ENCODE measurements at places on chromosomes 5 and 9.
A peak's percentile ranks its signal among the peaks of the same experiment; 100 is the strongest.

GRCh38 chr5:135481387-135481786 is 29.2 kb upstream of the TIFAB start:
- no peak for DNase-seq

- DNase-seq, result no peak
Measured at GRCh38 chr5:107605596-107606125, 65.1 kb downstream of the EFNA5 start.

- no peak for DNase-seq
Measured at GRCh38 chr9:127007638-127008037, 93.1 kb downstream of the RALGPS1 start.

GRCh38 chr5:165477546-165477945 is 1972.1 kb downstream of the MAT2B start:
- DNase-seq, result no peak

DNA sequence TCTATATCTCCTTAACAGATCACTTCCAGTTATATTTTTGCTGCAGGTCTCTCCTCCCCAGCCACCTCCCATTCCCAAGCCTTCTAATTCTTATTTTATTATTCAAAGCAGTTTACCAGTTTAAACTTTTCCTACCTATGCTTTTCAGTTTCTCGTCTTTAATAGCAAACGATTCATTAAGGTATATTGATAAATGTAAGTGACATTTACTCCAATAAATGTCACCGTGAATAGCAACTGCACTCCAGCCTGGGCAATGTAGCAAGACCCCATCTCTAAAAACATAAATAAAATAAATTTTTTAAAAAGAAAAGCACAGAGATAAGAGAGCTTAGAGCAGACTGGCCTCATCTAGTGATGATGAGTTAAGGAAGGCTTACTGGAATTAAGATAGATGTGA is 42.6 kb downstream of the ARRDC3 start:
- DNase-seq, result no peak

- DNase-seq, result no peak
Measured at GRCh38 chr5:3347741-3348140, 247.9 kb upstream of the IRX1 start.

DNA sequence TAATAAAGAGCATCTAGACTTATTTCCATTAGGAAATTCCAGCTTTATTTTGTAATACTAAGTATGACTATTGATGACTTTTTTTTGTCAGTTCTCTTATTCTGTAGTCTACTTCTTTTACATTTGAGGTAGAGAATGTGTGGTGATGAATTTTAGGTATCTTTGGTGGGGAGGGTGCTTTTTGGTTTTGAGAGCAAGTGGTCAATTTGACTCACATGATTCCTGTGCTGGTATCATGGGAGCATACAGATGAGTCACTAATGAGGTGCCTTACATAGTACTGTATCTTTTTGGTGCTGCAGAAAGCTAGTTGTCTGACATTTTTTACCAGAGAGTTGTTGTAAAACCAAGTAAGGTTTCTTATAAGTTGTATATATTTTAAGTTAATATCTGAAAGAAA is 35.3 kb downstream of the ERBIN start:
- peak; percentile 45 for DNase-seq

DNA sequence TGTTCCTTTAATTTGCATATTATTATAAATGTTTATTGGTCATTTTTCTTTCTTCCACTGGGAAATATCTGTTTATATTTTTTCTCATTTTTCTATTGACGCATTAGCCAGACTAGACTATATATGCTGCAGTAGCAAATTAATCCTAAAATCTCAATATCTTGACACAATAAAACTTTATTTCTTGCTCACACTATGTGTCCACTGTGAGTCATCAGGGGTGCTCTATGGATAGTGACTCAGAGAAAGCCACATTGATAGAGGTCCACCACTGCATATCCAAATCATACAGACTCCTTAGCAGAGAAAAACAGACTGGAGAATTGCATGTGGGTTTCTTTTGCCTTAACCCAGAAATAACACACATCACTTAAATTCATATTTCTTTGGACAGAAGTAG is 20.8 kb downstream of the OR1L3 start:
- DNase-seq, result no peak

GRCh38 chr9:91465420-91465819 is 41.8 kb upstream of the NFIL3 start:
- DNase-seq, result no peak

- no peak for DNase-seq
Measured at GRCh38 chr5:168072665-168073064, 218.8 kb upstream of the WWC1 start.

- DNase-seq, result no peak
Measured at GRCh38 chr5:3948838-3949237, 353.2 kb downstream of the IRX1 start.

- no peak for DNase-seq
Measured at GRCh38 chr5:121979691-121980090, 17.9 kb downstream of the SRFBP1 start.

- no peak for DNase-seq
Measured at GRCh38 chr5:117302473-117302872, 727.9 kb upstream of the SEMA6A start.

GRCh38 chr5:139104577-139105276 is 93.4 kb downstream of the SIL1 start:
- DNase-seq, result peak; percentile 99

- no peak for DNase-seq
Measured at GRCh38 chr9:39588500-39589137, 233.2 kb downstream of the SPATA31A1 start.

- DNase-seq, result no peak
Measured at GRCh38 chr5:75234251-75234650, 2.4 kb downstream of the ANKRD31 start.

- no peak for DNase-seq
Measured at GRCh38 chr5:173020154-173020581, 36.0 kb upstream of the CREBRF start.

- DNase-seq, result no peak
Measured at GRCh38 chr5:115772731-115773475, 43.6 kb downstream of the CDO1 start.

Data from AG08395 (cell line).